ENCODE measurements at places on chromosomes 16 and 17.

DNA sequence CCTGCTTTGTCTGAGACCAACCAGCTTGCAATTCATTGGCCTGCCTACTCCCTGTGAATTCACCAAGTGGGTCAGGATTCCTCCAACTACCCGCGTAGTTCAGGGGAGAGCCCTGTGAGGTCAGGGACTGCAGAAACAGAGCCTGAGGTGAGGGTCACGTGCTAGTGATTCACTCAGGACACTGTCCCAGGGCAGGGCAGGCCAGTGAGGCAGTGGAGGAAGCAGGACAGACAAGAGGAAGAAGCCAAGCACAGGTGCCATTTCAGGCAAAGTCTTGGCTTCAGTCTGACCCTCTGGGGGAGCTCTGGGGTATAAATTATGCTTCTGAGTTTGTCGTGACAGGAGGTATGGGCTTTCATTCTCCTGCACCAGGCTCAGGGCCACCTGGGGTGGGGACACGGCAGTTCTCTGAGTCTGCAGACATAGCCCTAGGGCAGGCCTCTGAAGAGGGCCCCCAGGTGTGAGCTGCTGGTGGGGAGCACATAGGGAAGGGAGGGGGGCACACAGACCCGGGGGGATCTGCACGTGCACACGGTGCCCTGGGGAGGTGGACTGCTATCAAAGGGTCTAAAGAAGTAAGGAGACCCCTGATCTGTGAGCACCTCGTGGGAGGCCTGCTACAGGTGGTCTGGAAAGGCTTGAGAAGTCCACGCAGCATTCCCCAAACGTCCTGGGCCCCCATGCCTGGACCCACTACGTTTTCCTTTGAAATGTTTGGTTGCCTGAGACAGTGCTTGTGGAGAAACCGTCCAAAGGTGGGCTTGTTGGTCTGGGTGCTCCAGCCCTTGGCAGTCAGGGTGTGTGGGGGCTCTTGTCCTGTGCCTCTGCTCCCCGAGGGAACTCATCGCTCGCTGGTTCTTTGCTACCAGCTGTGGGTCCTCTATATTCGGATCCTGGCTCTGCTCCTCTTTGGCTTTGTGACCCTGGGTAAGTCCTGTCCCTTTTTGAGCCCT, 46.4 kb downstream of the NKD1 start:
- no peak for DNase-seq

GRCh38 chr17:78101112-78101511, 27.4 kb downstream of the TMC6 start:
- DNase-seq = no peak

GRCh38 chr16:67888331-67888730, 3.6 kb downstream of the NRN1L start:
- DNase-seq = no peak

DNA sequence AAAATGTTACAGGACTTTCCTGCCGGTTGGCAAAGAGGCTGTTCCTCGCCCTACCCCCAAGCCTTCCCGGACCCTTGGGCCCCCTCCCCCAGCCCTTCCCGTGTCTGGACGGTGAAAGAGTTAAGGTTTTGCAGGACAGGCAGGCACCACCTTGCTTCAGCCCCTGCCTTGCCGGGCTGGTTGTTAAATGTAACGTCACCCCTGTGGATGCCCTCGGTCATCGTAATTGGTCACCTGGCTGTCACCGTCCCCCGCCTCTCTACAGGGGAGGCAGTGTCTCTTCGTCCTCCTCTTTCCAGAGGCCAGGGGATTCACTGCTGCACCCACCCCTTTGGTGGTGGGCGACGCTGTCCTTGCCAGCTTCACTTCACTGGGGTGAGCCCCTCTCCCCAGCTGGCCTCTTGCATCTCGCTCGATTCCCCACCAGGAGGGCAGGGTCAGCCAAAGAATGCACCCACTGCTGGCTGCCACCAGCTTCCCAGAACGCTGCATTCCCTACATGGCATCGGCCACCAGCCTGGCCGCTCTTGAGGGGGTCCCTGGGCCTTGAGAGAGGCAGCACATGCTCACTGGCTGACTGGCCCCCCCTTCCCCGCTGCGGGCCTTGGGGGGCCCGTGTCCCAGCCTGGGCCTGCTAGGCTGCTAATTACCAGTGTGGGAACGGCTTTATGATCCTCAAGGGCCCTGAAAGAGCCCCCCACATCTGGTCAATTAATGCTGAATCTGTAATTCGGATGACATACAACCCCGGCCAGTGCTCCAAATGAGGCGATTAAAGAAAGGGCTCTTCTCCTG, 25.2 kb upstream of the GSE1 start:
- DNase-seq = no peak

All from DMS53 (cell line).